Tibial artery (tissue), 4 donors: ENCODE measurements at places on chromosomes 11 and 22.
A peak's percentile ranks its signal among the peaks of the same experiment; 100 is the strongest.

- H3K27ac ChIP-seq: no peak overlapping the region
- peaks cover 4% of the 10 kb centered on the region for H3K27me3 ChIP-seq
- no peak overlapping the region for H3K4me3 ChIP-seq
- no peaks in the 10 kb centered on the region for H3K36me3 ChIP-seq
These were observed 13.6 kb upstream of the MS4A15 start for GRCh38 chr11:60743058-60743457.

GRCh38 chr11:14645015-14645912 lies 1.7 kb downstream of the PDE3B start:
- DNase-seq: no peak
- no peaks in the 10 kb centered on the region for H3K27me3 ChIP-seq
- peak overlapping the region; percentile 63 for H3K4me3 ChIP-seq
- H3K36me3 ChIP-seq: no peaks in the 10 kb centered on the region
- H3K27ac ChIP-seq: no peak overlapping the region

DNA sequence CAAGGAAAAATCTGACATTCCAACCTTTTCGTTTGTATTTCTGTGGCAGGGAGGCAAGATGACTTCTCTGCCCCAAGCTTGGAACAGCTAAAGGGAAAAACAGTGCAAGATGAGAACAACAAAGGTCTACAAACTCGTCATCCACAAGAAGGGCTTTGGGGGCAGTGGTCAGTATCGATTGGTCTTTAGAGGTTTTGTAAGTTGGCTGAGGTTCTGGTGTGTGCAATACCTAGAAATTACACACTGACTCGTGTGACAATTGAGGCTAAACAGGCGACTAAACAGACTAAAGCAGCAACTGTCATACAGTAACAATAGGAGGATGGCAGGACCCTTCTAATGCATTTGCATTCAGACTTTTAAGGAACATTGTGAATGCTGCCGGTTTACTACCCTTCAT lies 994 bp downstream of the DEPDC5 start:
- H3K36me3 ChIP-seq: peaks cover 10% of the 10 kb centered on the region
- no peaks in the 10 kb centered on the region for H3K27me3 ChIP-seq
- H3K4me1 ChIP-seq: no peaks in the 10 kb centered on the region
- peak overlapping the region; percentile 97 for H3K27ac ChIP-seq

GRCh38 chr11:17156283-17156682 lies 51.5 kb downstream of the PIK3C2A start:
- no peak overlapping the region for H3K4me3 ChIP-seq
- no peak for DNase-seq
- no peaks in the 10 kb centered on the region for H3K36me3 ChIP-seq
- H3K4me1 ChIP-seq: peaks cover 50% of the 10 kb centered on the region

GRCh38 chr22:50476868-50477267 lies 2.0 kb upstream of the SBF1 start:
- H3K4me1 ChIP-seq: peaks cover 5% of the 10 kb centered on the region
- H3K4me3 ChIP-seq: no peak overlapping the region
- no peaks in the 10 kb centered on the region for H3K36me3 ChIP-seq

DNA sequence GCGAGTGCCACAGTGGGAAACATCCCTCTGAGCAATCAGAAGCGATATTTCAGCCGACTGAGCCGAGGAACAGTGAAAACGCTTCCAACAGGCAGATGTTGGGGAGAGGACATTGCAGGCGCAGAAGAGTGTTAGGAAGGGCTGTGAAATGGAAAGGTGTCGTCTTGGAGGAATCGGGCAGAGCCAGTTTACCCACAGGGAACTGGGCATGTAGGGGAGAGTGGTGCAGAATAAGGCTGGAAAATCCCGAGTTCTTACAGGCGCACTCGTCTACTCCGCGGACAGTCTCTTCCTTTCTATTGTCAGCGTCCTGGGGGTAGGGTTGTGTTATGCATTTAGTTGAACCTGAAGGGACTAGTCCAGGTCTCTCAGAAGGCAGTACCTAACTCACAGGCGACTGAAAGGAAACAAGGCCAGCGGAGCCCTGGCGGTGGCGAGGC lies 1.1 kb upstream of the APLP2 start:
- no peaks in the 10 kb centered on the region for H3K27me3 ChIP-seq

GRCh38 chr22:30266445-30267381 lies at the start of gene OSM:
OSM (minus strand) TSS chr22:30266851; CDS start chr22:30266799, 52 bp downstream.
- H3K27me3 ChIP-seq: no peaks in the 10 kb centered on the region
- DNase-seq: peak; percentile 85
- H3K27ac ChIP-seq: no peak within 1 kb of the TSS
- H3K36me3 ChIP-seq: no peaks in the 10 kb centered on the region
- H3K4me1 ChIP-seq: peaks cover 3% of the 10 kb centered on the region

DNA sequence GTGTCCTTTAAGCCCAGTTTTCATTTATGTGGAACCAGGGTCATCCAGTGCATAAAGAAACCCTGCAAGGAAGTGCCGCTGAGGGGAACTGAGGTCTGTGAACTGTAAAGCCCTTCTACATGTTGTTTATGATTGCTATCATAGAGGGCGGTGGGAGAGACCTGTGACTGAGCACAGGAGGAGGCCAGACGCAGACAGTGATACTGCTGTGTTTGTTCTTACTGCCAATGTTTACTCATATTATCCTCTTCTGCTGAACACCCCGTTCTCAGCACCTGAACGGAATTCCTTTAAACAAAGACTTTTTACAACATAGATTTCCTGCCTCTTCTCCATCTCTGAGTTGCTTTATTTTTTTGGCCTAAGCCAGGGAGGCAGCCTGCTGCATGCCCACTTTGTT lies 967 bp upstream of the GALNT18 start:
- peaks cover 18% of the 10 kb centered on the region for H3K4me1 ChIP-seq
- no peaks in the 10 kb centered on the region for H3K27me3 ChIP-seq
- H3K27ac ChIP-seq: no peak overlapping the region
- no peak overlapping the region for H3K4me3 ChIP-seq
- DNase-seq: no peak

DNA sequence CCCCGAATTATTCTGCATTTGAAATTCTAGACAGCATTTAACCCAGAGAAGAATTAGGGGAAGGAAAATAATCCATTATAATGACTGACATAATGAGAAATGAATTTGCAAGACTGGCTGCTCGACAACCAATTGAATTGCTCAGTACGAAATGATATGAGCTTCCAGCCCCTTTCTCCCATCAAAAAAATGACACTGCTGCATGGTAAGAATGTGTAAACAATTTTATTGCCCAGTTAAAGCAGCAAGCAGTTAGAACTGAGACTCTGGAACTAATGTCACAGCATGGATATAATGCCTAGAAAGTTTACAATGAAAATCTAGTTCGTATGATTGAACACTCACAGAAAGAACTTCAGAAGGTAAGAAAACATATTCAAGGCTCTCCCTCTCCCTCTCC lies 24.7 kb upstream of the PCF11 start:
- H3K4me3 ChIP-seq: no peak overlapping the region
- H3K27ac ChIP-seq: no peak overlapping the region
- H3K27me3 ChIP-seq: no peaks in the 10 kb centered on the region
- H3K36me3 ChIP-seq: no peaks in the 10 kb centered on the region

DNA sequence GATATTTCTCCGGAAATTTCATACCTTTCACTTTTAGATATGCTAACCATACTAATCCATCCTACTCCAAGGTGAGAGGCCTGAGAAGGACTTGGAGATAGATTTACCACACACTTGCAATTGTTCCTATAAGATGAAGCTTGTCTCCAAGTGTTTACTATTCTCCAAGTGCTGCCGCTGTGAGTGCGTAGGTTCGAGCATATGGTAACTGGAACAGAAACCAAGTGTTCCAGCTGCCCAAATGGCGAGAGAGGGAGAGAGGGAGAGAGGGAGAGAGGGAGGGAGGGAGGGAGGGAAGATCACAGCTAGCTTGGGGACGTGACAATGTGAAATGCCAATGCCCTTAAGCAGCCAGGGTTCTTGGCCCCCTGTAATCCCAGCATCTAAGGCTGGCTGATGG lies 21.5 kb downstream of the ASCC2 start:
- no peaks in the 10 kb centered on the region for H3K4me1 ChIP-seq
- peaks cover 69% of the 10 kb centered on the region for H3K36me3 ChIP-seq
- no peak overlapping the region for H3K27ac ChIP-seq
- no peaks in the 10 kb centered on the region for H3K27me3 ChIP-seq
- no peak for DNase-seq

DNA sequence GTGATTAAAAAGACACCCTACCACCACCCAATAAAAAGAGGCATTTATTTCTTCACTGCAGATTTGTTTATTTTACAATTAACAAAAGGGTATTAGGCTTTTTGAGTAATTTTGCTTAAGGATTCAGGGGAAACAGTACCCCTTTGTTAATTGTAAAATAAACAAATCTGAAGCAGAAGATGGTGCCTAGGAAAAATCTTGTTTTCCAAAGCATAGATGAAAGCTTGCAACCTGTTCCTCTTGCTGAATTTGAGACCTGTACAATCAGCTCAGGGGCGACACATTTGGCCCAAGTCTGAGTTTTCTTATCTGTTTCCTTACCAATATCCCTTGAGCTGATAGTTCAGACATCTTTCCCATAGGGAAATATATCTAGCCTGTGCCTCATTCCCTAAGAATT lies 171.9 kb downstream of the GRIA4 start:
- no peak overlapping the region for H3K4me3 ChIP-seq
- no peak for DNase-seq
- H3K27me3 ChIP-seq: no peaks in the 10 kb centered on the region
- H3K4me1 ChIP-seq: no peaks in the 10 kb centered on the region
- no peaks in the 10 kb centered on the region for H3K36me3 ChIP-seq
- no peak overlapping the region for H3K27ac ChIP-seq

- H3K4me3 ChIP-seq: no peak overlapping the region
- H3K36me3 ChIP-seq: peaks cover 7% of the 10 kb centered on the region
- peaks cover 10% of the 10 kb centered on the region for H3K4me1 ChIP-seq
- H3K27me3 ChIP-seq: no peaks in the 10 kb centered on the region
These were observed 112.7 kb downstream of the FCHSD2 start for GRCh38 chr11:73029403-73029802.

DNA sequence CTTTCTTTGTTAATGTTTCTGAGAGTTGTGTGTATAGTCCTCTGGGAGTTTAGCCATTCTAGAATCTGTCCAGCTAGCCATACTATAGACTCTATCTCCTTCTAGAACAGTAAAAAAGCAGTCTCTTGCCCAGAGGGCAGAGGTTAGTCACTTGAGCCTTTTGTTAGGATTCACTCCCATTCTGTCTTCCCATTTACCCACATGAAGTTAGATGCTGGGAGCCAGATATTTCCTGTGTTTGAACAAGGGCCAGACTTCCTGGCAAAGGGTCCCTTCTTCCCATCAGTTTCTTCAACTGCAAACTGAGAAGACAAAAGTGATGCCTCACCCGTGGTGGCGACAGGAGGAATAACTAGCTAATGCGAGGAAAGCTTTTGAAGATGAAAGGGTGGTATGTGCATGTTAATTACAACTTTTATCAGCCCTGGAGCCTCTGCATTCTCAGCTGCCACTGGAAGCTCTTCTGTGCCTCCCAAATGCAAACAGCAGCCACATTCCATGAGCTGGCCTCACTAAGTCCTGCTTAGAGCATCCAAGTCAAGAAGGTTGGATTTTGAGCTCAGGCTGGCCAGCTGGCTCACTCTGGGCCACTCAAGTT lies 12.8 kb downstream of the CD44 start:
- H3K4me1 ChIP-seq: no peaks in the 10 kb centered on the region
- no peak overlapping the region for H3K4me3 ChIP-seq
- H3K36me3 ChIP-seq: no peaks in the 10 kb centered on the region
- H3K27me3 ChIP-seq: no peaks in the 10 kb centered on the region

- H3K4me1 ChIP-seq: no peaks in the 10 kb centered on the region
- H3K36me3 ChIP-seq: no peaks in the 10 kb centered on the region
- H3K27me3 ChIP-seq: no peaks in the 10 kb centered on the region
- no peak overlapping the region for H3K27ac ChIP-seq
- no peak for DNase-seq
These were observed 7.8 kb downstream of the EMID1 start for GRCh38 chr22:29213493-29213892.

DNA sequence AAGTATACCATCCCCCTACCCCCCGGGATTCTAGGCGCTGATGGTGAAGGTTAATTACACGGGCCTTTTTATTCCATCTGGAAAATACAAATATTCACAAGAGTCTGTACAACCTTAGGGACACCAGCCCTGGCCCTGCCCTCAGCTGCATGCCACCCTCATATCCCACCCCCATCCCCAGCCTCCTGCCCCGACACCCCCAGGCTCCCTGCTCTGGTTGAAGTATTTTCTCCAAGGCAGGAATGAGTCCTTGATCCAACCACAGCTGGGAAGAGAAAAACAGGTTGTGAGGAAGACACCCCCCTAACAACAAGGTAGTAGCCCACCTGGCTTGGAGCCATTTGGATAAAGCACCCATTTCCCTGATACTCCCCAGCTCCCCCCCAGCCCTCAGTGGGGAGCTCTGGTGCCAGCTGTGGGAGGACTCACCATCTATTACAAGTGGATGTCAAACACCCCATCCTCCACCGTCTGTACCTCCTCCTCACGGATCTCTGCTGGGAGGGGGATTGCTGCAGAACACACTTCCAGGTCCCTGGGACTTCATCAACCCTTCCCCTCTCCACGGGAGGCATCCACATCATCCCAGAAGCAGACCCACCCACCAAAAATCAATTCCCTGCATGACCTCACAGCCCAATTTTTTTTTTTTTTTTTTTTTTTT lies 4.0 kb upstream of the NRXN2 start:
- peaks cover 10% of the 10 kb centered on the region for H3K27me3 ChIP-seq
- no peak for DNase-seq
- peaks cover 36% of the 10 kb centered on the region for H3K36me3 ChIP-seq
- H3K4me3 ChIP-seq: no peak overlapping the region
- H3K4me1 ChIP-seq: no peaks in the 10 kb centered on the region

DNA sequence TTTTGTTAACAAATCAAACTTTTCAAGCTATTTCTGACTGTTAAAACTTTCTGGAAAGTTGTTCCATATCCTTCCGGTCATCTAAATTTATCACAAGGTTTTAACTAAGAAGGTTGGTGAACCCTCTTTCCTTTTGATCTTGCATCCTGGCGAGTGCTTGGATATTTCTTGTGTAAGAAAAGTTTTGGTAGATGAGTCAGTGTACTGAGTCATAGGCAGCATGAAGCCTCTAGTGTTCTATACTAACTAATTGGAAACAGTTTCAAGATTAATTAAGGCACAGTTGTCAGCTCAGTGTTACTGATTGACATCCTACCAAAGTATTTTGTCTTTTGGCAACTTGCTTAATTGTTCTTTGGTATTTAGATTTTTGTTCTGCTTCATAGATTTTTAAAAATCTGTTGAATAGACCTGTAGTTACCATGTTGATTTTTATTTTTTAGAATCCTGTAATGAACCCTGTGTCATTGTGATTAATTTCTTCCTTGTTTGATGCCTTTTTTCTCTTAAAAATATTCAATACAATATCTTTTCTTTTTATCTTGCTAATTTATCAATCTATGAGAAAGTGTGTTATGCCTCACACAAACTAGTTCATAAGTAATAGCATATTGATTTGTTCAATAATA lies 38.0 kb downstream of the METTL15 start:
- no peaks in the 10 kb centered on the region for H3K4me1 ChIP-seq
- no peak for DNase-seq
- no peaks in the 10 kb centered on the region for H3K36me3 ChIP-seq
- no peak overlapping the region for H3K27ac ChIP-seq
- H3K27me3 ChIP-seq: no peaks in the 10 kb centered on the region

GRCh38 chr11:57499413-57499982 lies 16.0 kb downstream of the SLC43A1 start:
- H3K36me3 ChIP-seq: peaks cover 3% of the 10 kb centered on the region
- H3K4me1 ChIP-seq: peaks cover 19% of the 10 kb centered on the region
- peak; percentile 99 for DNase-seq
- peak overlapping the region; percentile 47 for H3K4me3 ChIP-seq
- H3K27me3 ChIP-seq: no peaks in the 10 kb centered on the region
- peak overlapping the region; percentile 79 for H3K27ac ChIP-seq
